ENCODE measurements at places on chromosomes 6 and 20. TPM values are rescaled to one million over a fixed set of nuclear protein-coding genes. Genes with fewer than 3 reads are reported as not detected.

DNA sequence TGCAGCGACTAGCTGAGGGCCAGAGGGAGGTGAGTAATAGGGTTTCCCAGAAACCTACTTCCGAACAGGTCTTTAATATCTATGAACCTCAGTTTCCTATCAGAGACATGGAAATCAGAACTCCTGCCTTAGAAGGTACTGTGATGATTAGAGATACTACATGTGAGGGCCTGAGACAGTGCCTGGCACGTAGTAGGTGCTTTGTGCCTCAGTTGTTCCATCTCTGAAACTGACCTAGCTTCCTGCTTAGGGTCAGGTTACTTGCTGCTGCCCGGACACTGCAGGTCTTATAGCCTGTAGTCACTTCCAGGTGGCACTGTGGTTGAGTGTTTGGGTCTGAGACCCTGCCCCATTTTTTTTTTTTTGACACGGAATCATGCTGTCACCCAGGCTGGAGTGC, 20.9 kb downstream of the RAB44 start:
- DNase-seq: no peak

The GMPR gene
- polyA plus RNA-seq: 7.7 TPM

GRCh38 chr6:143878272-143878760, 14.0 kb downstream of the ZC2HC1B start:
- no peak for DNase-seq

- no peak for DNase-seq
These were observed 68.7 kb downstream of the FILIP1 start for GRCh38 chr6:75424618-75425548.

DNA sequence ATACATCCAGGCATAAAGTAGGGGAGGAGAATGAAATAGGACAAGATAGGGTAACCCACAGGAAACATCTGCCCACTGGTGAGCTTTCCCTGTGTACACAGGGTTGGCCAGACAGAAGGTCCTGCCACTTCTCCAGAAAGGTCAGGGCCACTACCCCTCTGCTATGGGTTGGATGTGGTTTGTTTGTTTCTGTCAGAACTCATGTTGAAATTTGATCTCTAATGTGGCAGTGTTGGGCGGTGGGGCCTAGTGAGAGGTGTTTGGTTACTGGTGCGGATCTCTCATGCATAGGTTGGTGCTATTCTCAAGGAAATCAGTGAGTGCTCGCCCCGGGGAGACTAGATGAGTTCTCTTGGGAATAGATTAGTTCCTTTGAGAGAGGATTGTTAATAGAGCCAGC, 15.6 kb upstream of the MAS1 start:
- no peak for DNase-seq

The MRAP2 gene
- 6.6 TPM for polyA plus RNA-seq

The CDSN gene
- polyA plus RNA-seq: not detected

DNA sequence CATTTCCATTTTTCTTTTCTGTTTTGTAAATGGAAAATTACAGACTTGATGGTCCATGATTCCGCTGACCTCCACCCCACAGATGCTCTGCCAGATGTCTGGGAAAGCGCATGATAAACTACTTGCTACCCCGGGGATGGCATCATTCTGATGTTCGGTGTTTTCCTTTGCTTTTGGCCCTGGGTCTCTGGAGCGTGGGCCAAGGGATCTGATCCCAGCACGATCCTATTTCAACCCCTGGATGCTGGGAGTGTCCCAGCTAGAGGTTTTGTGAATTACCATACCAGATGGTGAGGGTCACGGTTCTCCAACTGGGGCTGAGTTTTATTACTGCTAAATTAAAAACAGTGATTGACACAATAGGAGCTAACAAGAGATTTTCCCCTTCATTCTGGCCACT, 25.2 kb upstream of the MYLIP start:
- no peak for DNase-seq

DNA sequence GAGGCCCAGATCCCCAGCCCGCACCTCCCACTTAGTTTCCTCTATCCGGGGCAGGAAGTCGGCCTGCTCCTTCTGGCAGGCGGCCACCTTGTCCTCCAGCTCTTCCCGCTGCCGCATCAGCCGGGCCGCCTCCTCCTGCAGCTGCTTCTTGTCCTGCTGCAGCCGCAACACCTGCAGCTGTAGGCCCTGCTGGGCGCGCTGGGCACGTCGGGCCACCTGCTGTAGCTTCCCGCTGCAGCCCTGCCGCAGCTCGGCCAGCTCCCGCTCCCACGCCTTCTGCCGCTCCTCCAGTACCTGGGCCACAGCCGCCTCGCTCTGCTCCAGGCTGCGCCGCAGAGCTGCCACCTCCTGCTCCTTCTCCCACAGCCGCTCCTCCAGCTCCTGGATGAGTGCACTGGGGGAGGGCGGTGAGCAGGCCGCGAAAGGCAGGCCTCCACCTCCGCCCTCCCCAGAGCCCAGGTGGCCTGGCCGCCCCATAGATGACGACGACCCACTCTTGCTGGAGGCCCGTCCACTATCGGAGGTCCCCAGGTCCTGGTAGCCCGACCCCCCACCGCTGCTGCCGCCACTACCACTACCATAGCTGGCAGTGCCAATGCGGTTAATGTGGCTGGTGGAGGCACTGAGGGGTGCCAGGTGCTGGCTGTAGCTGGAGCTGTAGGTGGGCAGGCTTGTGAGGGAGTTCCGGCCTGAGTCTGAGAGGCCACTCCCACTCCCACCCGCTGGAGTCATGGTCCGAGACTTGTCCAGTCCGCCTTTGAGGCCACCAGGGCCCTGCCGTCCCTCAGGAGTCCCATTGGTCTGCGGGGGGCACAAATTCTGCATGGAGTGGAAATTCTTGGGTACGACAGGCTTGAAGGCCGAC, 6.0 kb upstream of the FASTKD5 start:
- peak; percentile 87 for DNase-seq

- no peak for DNase-seq
These were observed 42.3 kb upstream of the FAM210B start for GRCh38 chr20:56316483-56316882.

The LTA gene
- polyA plus RNA-seq: not detected

The MAP3K4 gene
- 12.7 TPM for polyA plus RNA-seq

GRCh38 chr20:51734876-51735720, 33.1 kb downstream of the ATP9A start:
- DNase-seq: no peak

DNA sequence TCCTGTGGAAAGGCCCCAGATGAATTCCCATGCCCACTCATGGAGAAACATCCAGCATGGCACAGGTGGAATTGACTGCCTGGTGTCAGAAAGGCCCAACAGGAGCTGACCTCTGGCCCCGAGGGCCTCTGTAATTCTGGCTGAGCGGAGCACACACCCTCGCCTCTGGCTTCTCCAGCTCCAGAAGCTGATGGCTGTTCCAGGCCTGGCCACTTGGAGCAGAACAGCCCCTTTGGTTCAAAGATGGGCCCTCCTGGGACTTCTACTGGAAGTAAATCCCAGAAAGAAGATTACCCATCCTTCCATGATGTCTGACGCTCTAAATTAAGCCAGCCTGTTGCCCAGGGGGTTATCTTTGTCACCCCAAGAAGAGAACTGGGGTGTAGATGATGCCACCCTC, 275.1 kb upstream of the CDH4 start:
- DNase-seq: no peak

The MOG gene
- polyA plus RNA-seq: not detected

- DNase-seq: no peak
These were observed 111.5 kb downstream of the SESN1 start for GRCh38 chr6:108983151-108983550.

The HNF4A gene
- polyA plus RNA-seq: 52.9 TPM

- DNase-seq: no peak
These were observed 12.5 kb downstream of the NOX3 start for GRCh38 chr6:155443168-155443567.

The NOTCH4 gene
- 1.8 TPM for polyA plus RNA-seq

DNA sequence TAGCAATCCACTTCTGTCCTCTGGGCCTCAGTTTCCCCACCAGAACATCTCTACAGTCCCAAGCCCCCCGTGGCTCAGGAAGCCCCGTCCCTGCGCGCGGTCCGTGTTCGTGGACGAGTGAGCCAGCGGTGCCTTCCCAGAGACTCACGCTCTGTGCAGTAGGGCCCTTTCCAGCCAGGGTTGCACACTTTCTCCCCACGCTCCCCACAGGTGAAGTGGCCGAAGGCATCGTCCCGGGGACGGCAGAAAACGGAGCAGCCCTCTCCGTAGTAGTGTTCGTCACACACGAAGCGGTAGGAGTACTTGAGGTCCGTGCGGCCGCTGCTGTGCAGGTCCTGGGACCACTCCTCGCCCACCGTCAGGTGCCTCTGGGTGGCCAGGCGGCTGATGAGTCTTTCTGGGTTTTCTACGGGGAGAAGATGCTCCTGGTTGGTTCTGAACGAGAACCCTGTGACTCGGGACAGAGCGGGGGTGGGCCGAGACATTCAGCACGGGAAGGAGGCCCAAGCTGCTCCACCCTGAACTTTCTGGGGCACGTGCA, 2.7 kb downstream of the DLL1 start:
- peak; percentile 61 for DNase-seq

The CCN6 gene
- polyA plus RNA-seq: not detected

GRCh38 chr20:51382111-51382985, 160.2 kb downstream of the NFATC2 start:
- peak; percentile 51 for DNase-seq

DNA sequence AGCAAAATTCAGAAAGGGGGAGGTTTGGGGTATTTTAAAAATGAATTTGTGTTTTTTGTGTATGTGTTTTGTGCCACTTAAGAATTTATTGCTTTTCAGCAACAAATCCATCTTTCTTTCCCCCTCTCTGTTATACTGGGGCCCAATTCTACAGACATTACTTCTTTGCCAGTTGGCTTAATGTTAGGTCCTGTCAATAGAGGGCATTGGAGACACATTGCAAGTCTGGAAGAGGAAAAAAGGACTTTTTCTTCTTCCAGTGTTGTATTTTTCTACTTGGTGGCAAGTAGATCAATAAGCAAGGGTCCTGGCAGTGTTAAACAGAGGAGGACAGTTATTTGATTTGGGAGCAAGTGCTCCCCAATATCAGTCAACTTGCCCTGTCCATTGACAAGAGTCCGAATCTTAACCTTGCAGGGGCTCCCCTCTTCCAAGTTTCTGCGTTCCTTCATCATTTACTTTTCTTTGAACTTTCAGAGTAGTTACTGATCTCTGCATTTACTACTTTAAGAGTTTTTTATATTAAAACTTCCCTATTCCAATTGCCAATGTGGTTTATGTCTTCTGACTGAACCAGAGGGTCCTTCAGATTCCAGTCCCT, 23.4 kb downstream of the SCML4 start:
- no peak for DNase-seq

DNA sequence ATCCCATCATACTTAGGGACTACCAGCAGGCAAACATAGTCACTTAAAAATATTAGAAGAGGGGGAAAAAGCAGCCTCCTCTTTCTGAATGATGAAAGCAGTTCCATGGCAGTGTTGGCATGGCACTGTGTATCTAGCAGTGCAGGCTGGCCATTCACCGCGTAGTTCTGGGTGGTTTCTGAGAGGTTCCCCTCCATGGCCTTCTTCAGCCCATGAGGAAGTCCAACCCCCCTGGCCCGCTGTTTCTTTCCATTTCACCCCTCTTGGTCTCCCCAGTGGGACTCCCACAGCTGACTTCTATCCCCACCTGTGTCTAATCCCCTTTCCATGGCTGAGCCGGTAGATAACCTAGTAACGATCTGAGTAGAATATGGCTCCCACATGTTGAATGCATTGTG, 17.0 kb downstream of the PPARD start:
- peak; percentile 24 for DNase-seq

DNA sequence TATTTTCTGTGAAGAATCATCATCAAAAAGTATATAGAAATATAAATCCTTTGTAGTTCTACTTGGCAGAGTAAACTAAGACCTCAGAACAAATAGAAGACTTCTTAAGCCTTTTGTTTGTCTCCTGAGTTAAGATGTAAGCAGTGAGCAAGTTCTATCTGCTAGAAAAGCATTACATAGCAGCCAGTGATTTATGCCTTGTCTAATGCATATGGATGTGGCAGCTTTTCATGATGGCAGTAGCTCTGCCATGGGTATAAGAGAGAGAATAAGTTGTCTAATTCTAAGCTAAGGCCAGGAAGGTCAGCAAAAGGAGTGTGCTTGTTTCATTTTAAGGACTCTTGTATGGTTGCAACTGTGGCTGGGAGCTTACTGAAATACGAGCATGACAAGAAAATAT, 920.2 kb downstream of the GRIK2 start:
- no peak for DNase-seq

GRCh38 chr6:8195040-8195713, 92.8 kb upstream of the EEF1E1 start:
- DNase-seq: no peak

The VWA7 gene
- 6.0 TPM for polyA plus RNA-seq

- DNase-seq: no peak
These were observed 111.2 kb downstream of the KCNQ5 start for GRCh38 chr6:72733045-72733444.

DNA sequence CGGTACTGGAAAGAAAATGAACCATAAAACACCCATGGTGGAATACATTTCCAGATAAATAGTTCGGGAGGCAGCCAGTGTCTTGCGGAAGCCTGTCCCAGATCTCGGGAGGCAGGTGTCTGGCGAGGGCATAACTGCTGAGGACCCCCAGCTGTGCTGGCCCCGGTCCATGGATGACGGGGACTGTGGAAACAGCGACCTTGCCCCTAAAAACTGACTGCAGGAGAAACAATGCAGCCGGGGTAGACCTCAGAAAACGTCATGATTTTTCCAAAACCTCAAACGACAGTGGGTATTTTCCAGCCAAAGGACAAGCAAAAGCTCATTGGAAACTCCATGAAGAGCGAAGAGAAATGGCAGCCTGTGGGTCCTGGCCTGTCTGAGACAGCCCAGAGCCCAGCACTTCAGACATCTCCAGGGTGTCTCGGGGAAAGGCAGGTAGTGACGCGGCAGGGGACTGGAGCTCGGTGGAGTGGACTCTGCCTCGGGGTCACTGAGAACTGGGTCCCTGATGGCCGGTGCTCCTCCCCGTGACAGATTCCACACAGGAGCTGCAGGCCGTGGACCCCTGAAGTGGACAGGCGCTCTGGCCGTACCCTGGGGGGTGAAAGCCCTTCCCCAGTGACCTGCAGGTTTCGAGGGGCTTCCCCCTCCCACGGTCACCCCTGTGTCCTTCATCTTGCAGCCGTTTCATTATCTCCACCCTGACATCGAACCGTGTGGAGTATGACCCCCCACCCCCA, 188.6 kb downstream of the SYNDIG1 start:
- no peak for DNase-seq

Measured in sigmoid colon (tissue), 7 donors.